ENCODE measurements at places on chromosomes 1 and 21. TPM values are rescaled to one million over a fixed set of nuclear protein-coding genes. Genes with fewer than 3 reads are reported as not detected.

Gene OR10Z1
- total RNA-seq, result not detected

- no peaks in the 10 kb centered on the region for H3K27me3 ChIP-seq
- H3K27ac ChIP-seq, result no peak overlapping the region
- no peak overlapping the region for H3K4me3 ChIP-seq
- DNase-seq, result no peak
- H3K4me1 ChIP-seq, result peaks cover 16% of the 10 kb centered on the region
These were observed 9.6 kb upstream of the SLC6A9 start for GRCh38 chr1:44040846-44041245.

GRCh38 chr1:10051656-10052055 lies 18.9 kb downstream of the UBE4B start:
- no peaks in the 10 kb centered on the region for H3K36me3 ChIP-seq
- no peak for DNase-seq
- no peak overlapping the region for H3K4me3 ChIP-seq
- H3K27me3 ChIP-seq, result no peaks in the 10 kb centered on the region
- H3K4me1 ChIP-seq, result no peaks in the 10 kb centered on the region
- no peak overlapping the region for H3K27ac ChIP-seq

DNA sequence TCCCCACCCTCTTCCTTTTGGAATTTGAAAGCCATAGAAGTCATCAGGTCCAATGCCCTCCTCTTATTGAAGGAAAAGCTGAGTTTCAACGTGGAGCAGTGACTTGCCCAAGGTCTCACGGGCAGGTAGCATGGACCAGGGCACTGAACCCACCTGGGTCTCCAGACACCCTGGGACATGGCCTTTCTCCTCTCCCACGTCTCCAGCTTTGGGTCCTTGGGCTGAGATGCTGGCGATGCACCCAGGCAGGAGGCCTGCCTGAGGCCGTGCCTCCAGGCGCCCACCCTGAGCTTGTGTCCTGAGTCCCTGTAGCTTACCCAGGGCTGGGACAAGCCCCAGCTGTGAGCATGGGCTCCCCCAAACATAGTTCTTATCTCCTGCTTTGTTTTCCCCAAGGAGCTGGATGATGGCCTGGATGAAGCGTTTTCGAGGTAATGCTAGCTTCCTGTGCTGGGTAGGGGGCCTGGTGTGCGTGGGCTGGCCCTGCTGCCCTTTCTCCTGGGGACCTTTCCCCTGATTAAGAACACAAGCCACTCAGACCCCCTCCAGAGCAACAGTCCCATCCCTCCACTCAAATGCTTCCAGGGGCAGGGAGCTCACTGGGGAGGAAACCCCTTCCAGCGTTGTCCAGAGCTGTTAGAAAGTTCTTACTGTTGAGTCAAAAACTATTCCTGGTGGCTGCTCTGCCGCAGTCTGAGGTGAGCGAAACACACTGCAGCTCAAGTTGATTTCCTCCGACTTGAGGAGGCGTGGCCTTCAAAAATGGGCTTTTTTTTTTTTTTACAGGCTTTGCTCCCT lies 21.6 kb downstream of the LDLRAP1 start:
- H3K4me1 ChIP-seq, result peaks cover 87% of the 10 kb centered on the region
- no peak overlapping the region for H3K4me3 ChIP-seq
- H3K27ac ChIP-seq, result peak overlapping the region; percentile 69
- H3K27me3 ChIP-seq, result no peaks in the 10 kb centered on the region
- H3K36me3 ChIP-seq, result peaks cover 25% of the 10 kb centered on the region
- no peak for DNase-seq

DNA sequence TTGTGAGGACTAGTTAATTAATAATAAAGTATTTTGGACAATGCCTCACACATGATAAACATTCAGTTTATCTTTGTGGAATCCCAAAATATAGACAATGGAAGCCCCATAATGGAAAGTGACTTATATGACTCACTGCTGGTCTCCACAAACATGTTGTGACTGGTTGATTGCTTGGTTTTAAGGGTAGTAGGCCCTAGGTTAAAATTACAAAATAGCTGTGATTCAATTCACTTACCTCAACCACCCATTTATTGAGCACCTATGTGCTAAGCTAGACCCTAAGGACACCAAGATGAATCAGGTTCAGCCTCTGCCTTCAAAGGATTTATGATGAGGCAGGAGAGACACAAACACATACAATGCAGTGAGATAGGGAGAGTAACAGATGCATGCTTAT lies 42.4 kb downstream of the KANK4 start:
- peaks cover 17% of the 10 kb centered on the region for H3K4me1 ChIP-seq
- H3K27ac ChIP-seq, result no peak overlapping the region
- peaks cover 3% of the 10 kb centered on the region for H3K36me3 ChIP-seq
- DNase-seq, result no peak
- no peaks in the 10 kb centered on the region for H3K27me3 ChIP-seq
- no peak overlapping the region for H3K4me3 ChIP-seq

GRCh38 chr21:26085127-26085526 lies 85.4 kb downstream of the APP start:
- H3K4me3 ChIP-seq, result no peak overlapping the region
- no peak for DNase-seq
- H3K4me1 ChIP-seq, result peaks cover 4% of the 10 kb centered on the region
- H3K27ac ChIP-seq, result no peak overlapping the region
- peaks cover 4% of the 10 kb centered on the region for H3K36me3 ChIP-seq
